ENCODE measurements at places on chromosomes 5 and 9.

GRCh38 chr5:62268792-62269191 is 37.2 kb upstream of the KIF2A start:
- DNase-seq, result peak; percentile 2

- DNase-seq, result peak; percentile 39
Measured at GRCh38 chr5:81971111-81971711, 612 bp upstream of the ATG10 start.

- peak; percentile 81 for DNase-seq
Measured at GRCh38 chr5:110054240-110054639, 364.5 kb downstream of the MAN2A1 start.

- DNase-seq, result no peak
Measured at GRCh38 chr5:135761746-135762145, 72.7 kb upstream of the SLC25A48 start.

GRCh38 chr5:114634967-114635901 is 273.4 kb downstream of the KCNN2 start:
- no peak for DNase-seq

DNA sequence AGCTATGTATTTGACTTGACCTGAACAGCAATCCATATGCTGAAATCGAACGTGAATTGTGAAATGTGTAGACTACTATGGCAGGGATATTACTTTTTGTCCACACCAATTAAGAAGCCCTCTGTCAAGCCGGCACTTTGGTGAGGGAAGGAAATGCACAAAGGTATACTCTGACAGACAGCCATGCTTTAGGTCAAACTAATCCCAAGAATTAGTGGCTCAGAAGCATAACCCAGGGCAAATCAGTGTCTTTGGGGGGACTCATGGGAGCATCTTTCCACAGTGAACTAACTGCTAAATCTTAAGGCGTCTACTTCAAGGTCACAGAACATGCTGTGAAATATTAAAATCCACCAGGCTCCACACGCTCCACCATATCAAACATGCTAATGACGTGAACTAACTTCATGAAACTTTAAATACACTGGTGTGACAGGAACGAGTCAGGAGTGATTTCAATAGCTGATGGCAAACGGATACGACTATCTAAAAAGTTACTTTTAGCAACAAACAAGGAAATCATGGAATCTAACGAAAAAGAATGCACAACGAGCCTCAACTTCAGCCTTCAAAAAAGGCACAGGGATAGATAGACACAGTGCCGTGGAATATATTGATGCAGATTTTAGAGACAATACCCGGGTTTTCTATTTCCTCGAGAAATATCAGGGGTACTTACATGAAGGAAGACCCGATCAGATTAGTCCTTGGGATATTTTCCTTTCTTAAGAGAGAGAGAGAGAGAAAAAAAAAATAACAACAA is 527 bp downstream of the MEF2C start:
- DNase-seq, result no peak

DNA sequence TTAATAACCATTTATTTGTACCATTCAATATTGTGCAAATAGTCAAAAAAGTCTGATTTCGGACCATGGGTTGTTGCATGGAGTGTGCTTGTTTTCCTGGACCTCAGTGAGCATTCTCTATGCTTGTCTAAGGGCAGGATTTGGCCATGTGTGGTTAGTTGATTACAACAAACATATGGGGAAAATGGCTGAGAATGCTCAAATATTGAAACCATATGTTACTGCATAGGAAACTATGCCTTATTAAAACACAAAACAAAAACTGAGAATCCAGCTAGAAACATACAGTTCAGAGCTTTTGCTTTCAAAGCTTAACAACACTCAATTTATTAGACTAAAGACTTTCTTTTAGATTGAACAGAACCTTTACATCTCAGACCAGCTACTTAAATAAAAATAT is 928.3 kb downstream of the NR2F1-AS1 start:
- DNase-seq, result no peak

GRCh38 chr5:1661311-1661710 is 137.6 kb upstream of the LPCAT1 start:
- no peak for DNase-seq

DNA sequence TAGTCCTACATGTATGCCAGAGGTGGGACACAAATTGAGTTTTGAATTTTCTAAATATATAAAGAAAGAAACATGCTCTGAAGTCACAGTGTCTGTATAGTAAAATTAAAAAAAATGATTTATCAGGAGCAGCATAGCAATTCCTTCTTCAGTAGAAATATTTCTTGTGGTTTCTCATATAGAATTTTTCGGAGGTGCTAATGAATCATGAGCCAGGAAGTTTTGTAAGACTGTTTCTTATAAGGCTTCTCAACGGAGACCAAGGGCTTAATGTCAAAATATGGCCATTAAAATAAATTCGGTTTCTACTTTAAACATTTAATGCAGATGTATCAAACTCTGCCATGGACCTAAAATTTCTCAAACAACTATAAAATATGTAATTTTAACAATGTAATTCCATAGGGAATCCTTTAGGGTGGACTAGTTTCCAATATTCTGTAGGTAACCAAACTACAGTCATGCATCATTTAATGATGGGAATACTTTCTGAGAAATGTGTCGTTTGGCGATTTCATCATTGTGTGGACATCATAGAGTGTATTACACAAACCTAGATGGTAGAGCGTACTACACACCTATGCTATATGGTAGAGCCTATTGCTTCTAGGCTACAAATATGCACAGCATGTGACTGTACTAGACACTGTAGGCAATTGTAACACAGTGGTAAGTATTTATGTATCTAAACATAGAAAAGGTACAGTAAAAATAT is 66.3 kb downstream of the ANKRD55 start:
- no peak for DNase-seq

DNA sequence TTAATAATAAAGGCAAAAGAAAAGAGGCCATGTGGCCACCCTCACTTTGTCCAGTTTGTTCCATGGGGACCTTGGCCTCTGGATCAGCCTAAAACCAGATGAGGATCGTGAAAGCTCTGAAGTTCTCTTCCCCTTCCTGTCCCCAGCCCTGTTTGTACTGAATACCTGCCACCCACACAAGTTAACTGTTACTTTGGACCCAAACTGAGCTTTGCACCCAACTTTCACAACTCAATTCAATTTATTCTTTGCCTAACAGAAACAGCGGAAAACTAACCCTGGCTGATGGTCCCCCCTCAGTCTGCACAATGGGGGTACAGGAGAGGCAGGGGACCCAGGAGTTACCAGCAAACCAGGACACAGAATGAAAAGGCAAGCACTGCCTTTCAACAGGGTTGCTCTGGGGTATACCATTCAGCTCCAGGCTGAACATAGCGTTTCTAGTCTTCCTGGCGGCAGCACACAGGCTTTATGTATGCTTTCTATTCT is 28.2 kb downstream of the ABCA1 start:
- DNase-seq, result no peak

DNA sequence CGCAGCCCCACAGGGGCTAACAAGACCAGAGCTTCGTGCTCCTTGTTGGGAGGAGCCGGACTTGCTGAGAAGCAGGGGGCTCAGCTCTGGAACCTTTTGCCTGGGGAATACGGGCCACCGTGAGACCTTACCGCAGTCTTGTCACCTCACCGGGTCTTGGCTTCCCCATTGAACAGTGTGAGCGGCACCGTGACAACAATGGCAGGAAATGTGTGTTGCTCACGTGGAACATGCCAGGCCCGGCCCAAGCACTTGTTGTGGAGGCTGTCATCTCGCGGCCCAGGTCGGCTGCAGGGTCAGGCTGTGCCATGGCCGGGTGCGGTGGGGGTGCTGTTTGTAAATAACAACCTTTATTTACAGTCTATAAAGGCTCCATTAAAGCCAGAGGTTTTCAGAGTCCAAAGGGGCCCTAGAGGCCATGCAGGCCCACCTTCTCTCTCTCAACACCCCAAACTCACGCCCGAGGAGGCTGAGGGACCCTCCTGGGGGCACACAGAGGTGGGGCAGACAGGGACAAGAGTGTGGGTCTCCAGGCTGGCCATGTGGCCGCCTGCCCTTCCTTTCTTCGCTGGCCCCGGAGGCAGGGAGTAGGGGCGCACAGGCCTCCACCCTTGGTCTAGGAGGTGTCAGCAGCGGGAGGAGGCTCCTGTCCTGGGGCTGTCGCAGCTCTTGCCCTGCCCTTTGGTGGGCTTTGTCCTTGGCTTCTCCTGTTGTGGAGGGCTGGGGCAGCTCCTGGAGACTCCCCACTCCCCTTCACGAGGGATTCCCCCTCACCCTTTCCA is 79.7 kb downstream of the TSPAN17 start:
- no peak for DNase-seq

DNA sequence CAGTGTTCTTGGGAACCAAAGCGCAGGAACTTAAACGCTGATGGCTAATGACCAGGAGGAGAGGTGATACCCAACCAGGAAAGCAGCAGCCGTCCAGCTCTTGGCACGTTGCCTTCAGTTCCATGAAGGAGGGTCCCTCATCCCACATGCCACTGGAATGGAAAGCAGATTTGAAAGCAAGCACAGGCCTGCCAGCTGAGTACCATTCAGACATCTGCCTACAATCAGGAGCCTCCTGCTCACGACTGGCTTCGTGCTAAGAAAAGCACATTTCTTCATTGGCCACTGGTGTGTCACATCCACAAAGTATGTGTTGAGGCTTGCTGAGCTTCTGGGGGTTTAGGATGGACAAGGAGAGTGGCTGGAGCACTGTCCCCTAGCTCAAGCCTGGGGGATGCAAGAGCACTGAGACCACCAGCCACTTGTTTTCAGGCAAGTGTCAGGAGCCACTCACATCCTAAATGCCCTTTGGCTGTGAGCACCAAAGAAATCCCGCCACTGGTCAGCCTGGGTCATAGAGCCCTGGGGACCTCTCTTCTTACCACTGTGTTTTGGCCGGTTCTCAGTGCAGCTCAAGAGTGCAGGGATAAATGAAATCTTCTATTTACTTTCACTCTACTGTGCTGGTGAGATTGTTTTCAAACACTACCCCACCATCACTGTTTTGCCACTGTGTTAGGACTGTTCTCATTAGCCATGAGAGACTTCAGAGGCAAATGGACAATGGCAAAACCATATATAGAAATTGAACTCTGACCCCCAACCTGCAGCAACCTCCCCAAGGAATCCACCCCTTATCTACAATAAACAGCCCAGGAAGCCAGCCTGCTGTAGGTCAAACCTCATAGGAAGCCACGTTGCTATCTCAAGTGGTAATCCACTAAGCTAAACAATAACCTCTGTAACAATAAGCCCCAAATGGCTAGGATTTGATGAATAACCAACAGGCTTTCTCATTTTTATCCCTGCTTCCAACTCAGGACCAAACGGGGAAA is 58.3 kb downstream of the MTX3 start:
- DNase-seq, result no peak

GRCh38 chr9:33375238-33375840 is 27.0 kb downstream of the AQP7 start:
- no peak for DNase-seq

- DNase-seq, result no peak
Measured at GRCh38 chr5:120576588-120576987, 112.5 kb downstream of the PRR16 start.

DNA sequence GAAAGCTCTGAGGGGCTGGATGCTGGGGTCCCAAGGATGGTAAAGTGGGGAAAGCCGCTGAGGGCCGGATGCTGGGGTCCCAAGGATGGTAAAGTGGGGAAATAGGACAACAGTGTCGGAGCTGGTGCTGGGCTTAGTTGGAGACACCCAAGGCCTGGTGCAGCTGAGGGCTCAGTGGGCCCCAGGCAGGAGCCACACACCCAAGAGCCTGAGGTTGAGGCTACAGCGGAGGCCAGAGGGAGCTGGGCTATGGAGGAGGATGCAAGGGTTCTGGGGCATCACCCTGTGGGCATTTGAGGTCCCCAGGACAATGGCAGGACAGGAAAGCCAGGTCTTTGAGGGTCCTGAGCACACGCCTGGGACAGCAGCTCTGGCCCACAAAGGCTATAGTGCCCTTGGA is 19.1 kb upstream of the SLC9A3 start:
- no peak for DNase-seq

- DNase-seq, result peak; percentile 74
Measured at GRCh38 chr5:36870399-36871040, 6.0 kb upstream of the NIPBL start.

DNA sequence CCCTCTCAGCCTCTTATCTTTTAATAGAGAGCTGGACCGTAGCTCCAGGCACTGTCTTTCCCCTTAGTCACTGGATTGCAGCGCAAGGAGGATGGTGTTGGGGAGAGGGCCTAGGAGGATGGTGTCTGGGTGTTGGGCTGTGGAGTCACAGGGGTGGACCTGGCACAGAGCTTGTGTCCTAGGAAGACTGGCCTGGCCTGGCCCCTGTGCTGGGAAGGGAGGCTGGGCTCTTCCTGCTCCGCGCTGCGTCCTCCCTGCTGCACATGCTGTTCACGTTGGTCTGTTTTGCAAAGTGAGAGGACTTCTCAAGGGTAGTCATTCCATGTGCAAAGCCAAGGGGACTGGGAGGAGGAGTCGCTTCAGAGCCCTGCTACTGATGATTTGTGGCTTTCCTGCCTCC is 123.9 kb downstream of the EHMT1 start:
- DNase-seq, result no peak

GRCh38 chr9:112755675-112756074 is 5.1 kb downstream of the SNX30 start:
- no peak for DNase-seq

DNA sequence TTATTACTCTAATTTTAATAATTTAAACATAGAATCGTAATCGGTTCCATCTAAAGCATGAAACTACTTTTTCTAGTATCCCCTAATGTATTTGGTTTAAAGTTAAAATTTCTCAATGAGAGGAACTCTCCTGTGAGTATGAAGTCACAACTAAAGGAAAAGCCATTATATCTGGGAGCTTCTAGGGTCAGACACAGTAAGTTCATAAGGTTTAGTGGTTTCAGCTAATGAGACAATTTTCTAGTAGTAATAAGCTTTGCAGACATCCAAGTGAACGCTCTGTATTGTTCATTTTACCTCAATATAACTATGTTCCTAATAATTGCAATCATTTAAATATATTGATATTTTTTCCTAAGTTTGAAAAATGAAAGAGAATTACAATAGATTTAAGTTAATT is 364.4 kb upstream of the CDH9 start:
- no peak for DNase-seq

DNA sequence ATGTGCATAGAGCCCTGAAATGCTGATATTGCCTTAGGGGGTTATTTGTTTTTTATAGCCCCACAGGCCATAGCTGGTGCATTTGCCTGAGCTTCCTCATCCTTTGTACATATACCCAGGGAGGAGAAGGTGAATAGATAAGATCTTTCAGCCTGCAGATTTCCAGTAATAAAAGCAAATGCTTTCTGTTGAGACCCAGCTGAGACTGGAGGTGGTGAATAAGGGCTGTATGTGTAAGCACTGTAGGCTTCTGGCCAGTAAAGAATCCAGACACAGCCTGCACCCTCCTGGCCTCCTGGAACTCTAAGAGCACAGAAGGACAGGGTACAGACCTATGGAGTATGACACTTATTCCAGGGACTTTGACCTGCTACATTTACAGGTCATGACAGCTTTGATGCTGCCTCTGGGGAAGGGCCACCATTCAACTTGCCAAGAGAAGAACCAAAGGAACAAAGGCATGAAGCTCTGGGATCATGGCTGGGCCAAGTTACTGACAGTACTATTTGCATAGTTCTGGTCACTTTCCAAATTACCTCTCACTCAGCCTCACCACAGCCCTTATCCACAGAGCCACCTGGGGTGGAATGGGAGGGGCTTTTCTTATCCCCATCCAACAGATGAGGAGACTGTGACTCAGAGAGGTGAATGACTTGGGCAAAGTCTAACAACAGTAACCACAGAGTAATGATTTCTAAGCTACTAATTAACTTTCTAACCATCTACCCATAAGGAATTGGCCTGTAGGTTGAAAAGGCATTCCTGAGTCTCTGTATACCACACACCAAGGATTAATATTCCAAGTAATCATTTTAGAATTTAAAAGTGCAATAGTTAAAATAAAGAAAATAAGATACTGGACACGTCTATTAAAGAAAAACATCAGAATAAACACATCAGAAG is 604.5 kb upstream of the KLF4 start:
- peak; percentile 89 for DNase-seq

GRCh38 chr5:58836351-58836750 is 253.5 kb downstream of the RAB3C start:
- no peak for DNase-seq
